ENCODE measurements at places on chromosomes 1 and 21.
A peak's percentile ranks its signal among the peaks of the same experiment; 100 is the strongest.

DNA sequence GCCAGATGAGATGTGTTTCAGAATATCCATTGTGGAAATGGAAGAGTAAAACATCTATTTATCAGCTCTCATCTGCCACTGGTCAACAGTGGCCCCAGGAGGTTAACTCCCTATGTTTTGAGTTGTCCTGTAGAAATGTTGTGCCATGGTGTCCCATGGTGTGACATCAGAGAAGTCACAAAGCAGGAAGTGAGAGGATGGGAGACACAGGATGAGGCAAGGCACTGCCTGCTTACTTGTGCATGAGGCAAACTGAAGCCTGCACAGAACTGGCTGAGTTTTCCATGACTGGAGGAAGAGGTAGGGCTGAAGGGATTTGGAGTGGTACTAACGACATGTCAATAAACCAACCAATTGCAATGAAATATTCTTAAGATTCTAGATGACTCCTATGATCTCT is 131.5 kb upstream of the ZNF644 start:
- no peak for DNase-seq

DNA sequence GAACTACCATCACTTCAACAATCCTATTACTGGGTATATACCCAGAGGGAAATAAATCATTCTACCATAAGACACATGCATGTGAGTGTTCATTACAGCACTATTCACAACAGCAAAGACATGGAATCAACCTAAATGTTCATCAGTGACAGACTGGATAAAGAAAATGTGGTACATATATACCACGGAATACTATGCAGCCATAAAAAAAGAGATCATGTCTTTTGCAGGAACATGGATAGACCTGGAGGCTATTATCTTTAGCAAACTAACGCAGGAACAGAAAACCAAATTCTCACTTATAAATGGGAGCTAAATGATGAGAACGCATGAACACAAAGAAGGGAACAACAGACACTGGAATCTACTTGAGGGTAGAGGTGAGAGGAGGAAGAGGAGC is 39.0 kb downstream of the KIAA0319L start:
- DNase-seq: no peak

- no peak for DNase-seq
These were observed 766.6 kb downstream of the ADGRL2 start for GRCh38 chr1:82567348-82567747.

DNA sequence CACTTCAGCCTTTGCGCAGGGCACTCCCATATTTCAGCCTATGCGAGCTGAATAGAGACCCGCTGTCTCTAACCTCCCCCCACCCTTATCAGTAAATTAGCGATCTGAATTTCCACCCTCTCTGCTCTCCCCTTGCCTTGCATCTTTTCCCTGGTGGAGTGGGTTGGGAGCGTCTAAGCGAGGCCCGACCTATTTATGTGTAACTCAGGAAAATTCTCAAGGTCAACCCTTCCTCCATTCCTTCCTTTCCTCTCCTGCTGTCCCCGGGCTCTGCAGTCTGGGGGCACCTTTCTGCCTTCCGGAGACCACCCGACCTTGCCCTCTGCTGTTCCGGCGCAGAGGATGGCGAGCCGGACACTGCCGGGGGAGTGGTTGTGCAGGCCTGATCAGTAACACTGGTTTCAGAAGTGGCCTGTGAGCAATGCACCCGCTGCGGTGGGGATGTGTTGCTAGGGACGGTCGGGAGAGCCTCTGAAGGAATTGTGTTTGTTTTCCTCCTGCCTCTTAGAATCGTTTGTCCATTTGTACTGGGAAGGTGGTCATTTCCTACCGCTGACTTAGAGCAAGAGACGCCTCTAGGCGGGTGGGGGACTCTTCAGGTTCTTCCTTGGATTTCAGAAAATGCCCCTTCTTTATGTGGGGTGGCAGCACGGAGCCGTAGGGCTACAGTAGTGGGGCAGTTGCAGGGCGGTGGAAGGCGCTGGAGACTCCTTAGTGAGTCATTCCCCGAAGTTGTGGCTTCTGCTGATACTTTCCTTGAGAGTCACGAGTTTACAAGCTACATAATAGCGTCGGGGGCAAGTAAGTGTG is 513 bp downstream of the MGST3 start:
- no peak for DNase-seq

DNA sequence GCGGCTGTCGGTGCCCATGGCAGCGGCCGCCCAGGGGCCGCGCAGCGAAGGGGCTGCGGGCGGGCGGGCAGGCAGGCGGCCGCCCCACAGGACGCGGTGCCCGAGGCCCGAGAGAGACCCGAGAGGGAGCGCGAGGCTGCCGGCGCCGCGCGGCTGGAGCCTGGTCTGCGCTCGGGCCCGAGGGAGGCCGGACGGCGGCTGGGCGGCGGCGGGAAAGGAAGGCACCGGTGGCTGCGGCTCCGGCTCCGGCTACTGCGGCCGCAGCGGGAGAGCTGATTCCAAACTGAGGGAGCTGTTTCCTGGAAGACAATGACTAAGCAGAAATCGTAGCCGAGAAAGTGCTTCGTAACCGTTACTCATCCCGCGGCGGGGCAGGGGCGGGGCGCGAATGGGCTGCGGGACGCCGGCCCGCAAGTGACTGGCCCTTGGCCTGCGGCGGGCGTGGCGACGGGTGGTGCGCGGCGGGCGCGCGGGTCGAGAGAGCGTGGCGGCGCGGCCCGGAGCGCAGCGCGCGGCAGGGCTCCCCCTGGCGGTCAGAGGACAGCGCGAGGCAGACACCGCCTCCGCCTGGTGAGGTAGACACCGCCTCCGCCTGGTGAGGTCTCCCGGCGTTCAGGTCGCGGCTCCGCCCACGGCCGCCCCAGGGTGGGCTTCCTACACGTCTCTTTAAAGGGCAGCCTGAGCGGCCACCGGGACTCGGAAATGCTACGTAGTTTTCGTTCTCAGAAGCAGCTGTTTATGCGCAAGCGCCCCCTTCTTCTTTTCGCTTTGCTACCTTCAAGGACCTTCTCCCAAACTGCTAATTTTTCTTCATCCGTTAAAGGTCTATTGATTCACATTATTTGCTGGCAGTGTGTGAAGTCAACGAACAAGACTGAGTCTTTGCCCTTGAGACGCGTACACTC is at the start of gene GCLM:
TSS of gene GCLM (minus strand) at position 285 of the 905 bp plus-strand sequence. CDS start at position 18, 267 bp downstream.
- peak; percentile 76 for DNase-seq

GRCh38 chr21:20108976-20109540 is 889.2 kb upstream of the NCAM2 start:
- DNase-seq: no peak

DNA sequence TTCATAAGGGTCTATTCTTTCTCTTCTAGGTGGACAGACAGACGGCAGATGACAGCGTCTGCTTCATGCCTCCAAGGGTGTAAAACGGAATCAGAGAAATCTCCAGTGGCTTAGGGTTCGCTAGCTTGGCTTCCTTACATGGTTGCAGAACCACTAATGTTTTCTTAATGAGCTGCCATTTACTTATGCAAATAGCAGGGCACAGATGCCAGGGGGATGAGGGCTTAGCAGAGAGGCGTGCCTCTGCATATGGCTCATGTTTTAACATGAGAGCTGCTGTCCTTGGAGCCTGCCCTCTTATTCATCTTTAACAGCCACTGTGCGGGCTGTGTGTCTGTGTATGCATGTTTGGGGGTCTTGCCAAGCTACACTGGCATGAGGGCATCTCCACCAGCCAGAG is 119.6 kb downstream of the IER5 start:
- no peak for DNase-seq

- no peak for DNase-seq
These were observed 1716.6 kb downstream of the MRPL39 start for GRCh38 chr21:23890652-23891051.

DNA sequence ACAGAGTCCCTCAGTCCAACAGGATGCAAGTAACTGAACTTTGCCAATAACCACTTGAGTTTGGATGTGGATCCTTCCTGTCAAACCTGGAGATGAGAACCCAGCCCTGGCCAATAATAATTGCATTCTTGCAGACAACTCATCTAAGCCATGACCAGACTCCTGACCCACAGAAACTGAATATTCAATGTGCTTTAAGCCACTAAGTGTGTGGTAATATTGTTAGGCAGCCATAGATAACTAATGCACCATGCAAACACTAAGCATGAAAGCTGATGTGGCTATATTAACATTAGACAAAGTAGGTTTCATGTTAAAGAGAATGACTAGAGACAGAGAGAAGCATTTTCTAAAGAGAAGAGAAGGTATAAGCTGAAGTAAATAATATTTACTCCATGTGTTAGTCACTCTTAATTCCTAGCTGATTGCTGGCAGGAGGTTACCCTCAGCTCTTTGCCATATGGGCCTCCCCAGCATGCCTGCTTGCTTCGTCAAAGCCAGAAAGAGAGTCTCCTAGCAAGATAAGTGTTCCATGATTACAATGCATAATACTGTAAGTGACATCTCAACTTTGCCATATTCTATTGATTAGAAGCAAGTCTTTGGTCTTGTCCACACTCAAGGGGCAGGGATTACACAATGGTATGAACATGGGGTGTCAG is 276.4 kb upstream of the PLXNA2 start:
- peak; percentile 51 for DNase-seq

DNA sequence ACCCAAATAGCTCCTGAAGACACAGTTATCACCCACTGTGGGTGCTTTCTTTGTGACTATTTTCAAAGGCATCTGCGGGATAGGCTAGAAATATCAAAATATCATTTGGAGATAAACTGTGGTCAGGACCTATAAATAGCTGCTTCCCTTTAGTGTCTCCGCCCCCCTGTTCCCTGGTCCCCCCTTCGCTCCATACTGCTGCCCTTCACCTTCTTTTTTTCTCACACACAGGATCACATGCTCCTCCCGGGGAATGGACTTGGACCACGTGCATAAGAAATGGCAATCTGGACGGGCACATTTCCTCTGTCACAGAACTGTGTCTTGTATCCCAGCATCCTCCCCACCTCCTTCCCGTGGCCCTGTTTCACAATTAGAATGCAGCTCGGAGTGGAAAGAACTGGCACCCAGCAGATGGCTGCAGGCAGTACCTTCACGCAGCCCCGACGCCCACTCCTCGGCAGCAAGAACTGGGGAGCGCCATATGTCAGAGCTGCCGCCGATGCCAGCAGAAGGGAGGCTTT is 68.8 kb upstream of the SSX2IP start:
- peak; percentile 70 for DNase-seq

GRCh38 chr1:67433837-67434236 is 3.6 kb upstream of the SERBP1 start:
- DNase-seq: no peak

- DNase-seq: no peak
These were observed 150.6 kb downstream of the GABPA start for GRCh38 chr21:25885405-25885804.

- DNase-seq: no peak
These were observed 141.9 kb upstream of the PTBP2 start for GRCh38 chr1:96579636-96580035.

DNA sequence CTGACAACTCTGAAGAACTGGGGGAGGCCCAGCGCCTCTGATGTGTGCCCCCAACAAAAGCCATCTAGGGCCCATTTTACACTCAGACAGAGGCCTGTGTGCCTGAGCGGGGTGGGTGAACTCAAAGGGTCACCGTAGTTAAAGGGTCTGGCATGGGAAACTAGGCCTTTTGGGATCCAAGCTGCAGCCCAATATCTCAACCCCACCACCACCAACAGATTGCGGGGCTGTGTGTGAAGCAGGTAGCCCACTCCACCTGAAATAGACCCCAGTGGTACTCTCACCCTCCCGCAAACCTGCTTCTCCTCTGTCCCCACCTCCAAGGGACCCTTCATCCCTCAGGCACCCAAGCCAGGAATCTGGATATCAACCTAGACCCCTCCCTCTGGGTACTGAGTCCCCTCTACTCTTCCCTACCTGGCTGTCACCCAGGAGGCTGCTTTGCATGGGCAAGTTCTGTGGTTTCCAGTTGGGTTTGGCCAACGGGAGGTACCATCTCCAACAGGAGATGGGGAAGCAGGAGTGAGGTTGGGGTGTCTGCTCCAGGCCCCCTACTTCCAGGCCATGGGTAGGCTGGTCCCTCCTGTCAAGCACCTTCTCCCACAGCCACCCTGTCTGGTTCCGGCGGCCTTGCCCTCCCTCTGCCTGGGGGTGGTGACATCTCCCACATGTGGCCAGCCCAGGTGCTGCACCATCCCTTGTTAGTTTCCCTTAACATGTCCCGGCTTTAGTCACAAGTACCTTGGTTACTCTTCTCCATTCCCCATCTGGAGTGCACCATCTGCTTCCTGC is 35.2 kb upstream of the LRP8 start:
- DNase-seq: no peak

- peak; percentile 91 for DNase-seq
These were observed 10.6 kb upstream of the GADD45A start for GRCh38 chr1:67674260-67675011.

- no peak for DNase-seq
These were observed 1.2 kb downstream of the MYBPH start for GRCh38 chr1:203174324-203174985.

DNA sequence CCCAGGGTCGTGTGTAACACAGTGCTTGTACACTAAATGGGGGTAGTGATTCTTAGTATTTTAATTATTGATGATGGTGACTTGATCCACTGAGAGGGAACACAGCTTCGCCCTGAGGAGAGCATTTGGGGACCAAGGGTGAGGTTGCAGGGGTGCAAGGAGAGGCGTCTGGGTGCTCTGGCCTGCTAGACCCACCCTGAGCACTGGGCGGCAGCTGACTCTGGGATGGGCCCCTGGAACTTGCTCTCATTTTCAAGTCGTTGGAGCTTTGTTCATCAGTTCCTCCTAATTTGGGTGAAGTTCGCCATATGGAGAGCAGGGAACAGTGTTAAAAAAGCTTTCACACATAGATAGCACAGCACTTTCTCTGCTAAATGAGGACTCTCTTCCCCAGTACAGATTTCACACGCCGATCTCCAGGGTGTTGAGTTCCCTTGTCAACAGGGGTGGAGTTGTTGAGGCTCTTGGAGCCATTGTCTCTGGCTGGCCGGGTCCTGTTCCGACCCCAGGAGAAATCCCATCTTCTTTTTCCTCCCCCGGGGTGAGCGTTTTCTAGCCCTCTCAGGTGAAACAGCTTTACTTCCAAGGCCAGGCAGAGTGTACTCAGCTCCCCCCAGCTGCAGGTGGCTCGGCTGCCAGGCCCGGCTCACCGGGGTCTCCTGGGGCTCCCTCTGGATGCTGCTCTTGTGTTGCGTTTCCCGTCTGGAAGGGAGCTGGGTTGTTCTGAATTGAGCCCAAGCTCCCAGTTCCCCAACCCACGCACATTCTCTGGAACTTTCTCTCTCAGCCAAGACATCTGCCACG is 367.4 kb downstream of the RPS6KC1 start:
- DNase-seq: no peak

DNA sequence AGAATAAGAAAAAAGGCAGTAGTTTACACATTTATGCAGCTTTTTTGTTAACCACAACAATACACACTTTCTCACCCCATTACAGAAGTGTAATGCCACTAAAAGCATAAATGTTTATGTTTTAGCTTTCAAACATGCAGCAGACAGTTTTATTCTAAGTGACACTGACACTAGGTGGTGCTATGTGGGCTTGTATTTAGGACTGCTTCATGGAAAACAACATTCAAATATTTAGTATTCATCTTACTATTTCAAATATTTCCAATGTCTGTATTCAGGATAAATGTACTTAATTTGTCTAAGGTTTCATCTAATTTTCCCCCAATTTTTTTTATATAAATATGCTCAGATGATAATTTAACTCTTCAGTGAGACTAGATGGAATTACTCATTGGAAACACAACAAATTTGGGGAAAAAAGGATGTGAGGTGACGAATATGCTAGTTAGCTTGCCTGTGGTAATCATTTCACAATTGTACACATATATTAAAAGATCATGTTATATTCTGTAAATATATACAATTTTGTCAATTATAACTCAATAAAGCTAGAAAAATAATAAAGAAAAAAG is 71.4 kb downstream of the USP1 start:
- DNase-seq: no peak

GRCh38 chr1:240663169-240663879 is 51.4 kb upstream of the GREM2 start:
- no peak for DNase-seq
